ENCODE measurements at places on chromosomes 3 and 15.

DNA sequence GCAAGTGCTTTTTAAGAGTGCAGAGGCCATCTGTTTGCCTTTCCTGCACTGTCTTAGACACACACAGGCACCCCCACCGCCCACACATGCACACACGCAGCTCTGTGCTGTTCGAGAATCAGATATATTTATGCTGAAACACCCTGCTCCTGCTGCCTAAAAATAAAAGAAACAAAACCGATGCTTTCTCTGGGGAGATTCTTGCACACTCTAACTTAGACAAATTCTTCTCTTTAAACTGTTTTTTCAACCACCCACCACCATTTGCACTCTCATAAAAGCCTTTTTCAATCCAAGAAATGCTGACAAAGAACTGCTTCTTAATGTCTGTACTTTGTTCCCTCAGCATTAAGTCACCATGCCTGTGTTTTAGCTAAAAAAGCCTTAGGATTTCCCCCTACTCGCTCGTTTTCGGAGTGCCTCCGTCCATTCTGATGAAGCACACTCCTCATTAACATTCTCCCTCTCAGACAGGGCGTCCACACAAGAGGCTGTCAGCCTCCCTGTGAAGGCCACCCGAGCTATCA is 26.2 kb downstream of the SLC12A8 start:
- DNase-seq, result no peak

GRCh38 chr3:81216192-81216591 is 545.3 kb downstream of the GBE1 start:
- DNase-seq, result no peak

GRCh38 chr3:2158828-2159227 is 60.2 kb downstream of the CNTN4 start:
- no peak for DNase-seq

GRCh38 chr3:54123776-54124196 is 1.4 kb downstream of the CACNA2D3 start:
- no peak for DNase-seq

DNA sequence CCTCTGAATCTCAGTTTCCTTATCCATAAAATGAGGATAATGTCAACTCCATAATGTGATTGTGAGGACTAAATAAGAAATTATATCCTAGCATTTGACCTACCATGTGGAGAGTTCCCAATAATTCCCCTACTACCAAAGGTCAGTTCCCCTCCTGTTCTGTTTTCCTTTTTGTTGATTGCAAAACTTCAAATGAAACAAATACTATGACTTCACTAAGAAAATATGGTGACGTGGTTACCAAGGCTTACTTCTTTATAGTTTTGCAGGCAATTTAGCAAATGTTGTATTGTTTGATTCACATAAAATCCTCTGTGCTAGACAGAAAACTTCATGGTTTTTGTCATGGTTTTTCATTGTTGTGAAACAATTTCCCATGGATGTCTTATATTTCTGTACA is 153.8 kb upstream of the RORA start:
- DNase-seq, result no peak

DNA sequence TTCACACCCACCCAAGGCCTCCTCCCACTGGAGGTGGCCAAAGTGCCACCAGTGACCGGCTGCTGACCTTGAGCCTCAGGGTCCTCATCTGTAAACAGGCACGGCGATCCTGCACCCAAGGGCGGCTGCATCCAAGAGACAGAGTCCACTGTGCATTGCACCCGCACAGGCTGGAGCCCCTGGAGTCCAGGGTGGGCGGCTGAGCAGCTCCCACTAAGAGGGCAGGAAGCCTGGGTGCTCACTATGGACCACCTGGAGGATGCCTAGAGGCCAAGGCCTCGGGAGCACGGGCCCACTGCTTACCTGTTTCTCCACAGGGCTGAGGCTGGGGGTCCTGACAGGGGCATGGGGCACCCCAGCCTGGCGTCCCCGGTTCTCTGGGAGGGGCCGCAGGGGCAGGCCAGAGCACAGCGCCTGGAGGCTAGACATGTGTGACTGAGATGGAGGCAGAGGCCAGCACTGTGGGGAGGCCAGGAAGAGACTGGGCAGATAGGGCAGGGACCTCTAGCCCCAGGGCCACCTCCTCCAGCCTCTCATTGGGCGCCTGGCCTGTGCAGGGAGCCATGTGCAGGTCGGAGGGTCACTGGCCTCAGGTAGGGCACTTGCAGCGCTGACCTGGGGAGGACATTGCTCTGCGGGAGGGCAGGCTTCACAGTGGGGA is at the start of gene UROC1:
Gene UROC1 (minus strand): TSS at position 483 of the 661 bp plus-strand sequence. CDS start 54 bp downstream, at position 429.
- no peak for DNase-seq

GRCh38 chr15:35713733-35714132 is 167.8 kb upstream of the DPH6 start:
- no peak for DNase-seq

- DNase-seq, result no peak
Observed at GRCh38 chr15:80095969-80096368, 36.5 kb downstream of the ZFAND6 start.

GRCh38 chr3:149095487-149095886 is 9.2 kb upstream of the HLTF start:
- DNase-seq, result no peak

- DNase-seq, result no peak
Observed at GRCh38 chr15:57156210-57156884, 220.0 kb upstream of the CGNL1 start.

GRCh38 chr3:127013758-127014535 is 31.0 kb downstream of the PLXNA1 start:
- DNase-seq, result no peak

DNA sequence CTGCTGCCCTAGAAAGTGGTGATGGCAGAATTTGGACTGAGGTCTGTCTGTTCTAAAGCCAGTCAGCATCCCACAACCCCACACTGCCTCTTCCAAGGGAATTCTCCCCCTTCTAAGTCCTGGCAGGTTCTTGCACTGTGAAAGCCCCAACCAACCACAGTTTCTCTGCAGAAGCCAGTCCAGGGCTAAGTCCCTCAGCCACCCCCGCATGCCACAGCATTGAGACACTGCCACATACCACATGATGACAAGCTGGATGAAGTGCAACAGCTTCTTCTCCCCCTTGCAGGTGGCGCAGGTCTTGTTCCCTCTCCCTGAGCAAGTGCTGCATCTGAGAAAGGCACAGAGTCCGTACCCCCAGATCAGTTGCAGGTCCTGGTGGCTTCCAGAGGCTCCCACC is 18.6 kb downstream of the SSUH2 start:
- no peak for DNase-seq

GRCh38 chr3:50297896-50298725 is 1.1 kb downstream of the HYAL3 start:
- no peak for DNase-seq

GRCh38 chr3:27649277-27649676 is 72.8 kb downstream of the EOMES start:
- DNase-seq, result no peak

- no peak for DNase-seq
Observed at GRCh38 chr15:88882785-88883184, 12.6 kb downstream of the HAPLN3 start.

GRCh38 chr15:64897345-64897985 is 14.2 kb upstream of the ANKDD1A start:
- DNase-seq, result peak; percentile 45

- no peak for DNase-seq
Observed at GRCh38 chr3:145145461-145145860, 1015.5 kb downstream of the PLOD2 start.

DNA sequence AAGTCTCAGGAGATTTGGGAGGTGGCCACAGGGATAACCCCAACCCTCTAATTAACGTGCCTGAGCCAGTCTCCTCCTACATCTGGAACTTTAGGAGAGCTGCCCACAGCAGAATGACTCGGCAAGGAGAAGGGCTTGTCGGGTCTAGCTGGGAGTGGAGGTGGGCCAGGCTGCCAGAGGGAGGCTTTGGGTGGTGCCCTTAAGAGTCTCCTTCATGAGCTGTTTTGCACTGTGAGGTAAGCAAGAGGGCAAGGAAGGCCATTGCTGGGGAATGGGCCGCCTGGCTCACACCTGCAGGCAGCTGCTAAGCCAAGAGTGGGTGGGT is 3.6 kb upstream of the TNK2 start:
- no peak for DNase-seq

GRCh38 chr3:46932455-46933225 is 43.9 kb downstream of the CCDC12 start:
- no peak for DNase-seq

Data from HFF-Myc (cell line).